NCI-H345 (cell line): ENCODE measurements at places on chromosomes 3 and 15.
A peak's percentile ranks its signal among the peaks of the same experiment; 100 is the strongest.

- no peak for DNase-seq
Observed at GRCh38 chr15:100528833-100529428, at the start of gene CERS3. Gene CERS3, minus strand, starts transcription at chr15:100528950. Its CDS starts 27,101 bp downstream, at chr15:100501849.

- no peak for DNase-seq
Observed at GRCh38 chr3:27194861-27195483, 174.2 kb downstream of the NEK10 start.

DNA sequence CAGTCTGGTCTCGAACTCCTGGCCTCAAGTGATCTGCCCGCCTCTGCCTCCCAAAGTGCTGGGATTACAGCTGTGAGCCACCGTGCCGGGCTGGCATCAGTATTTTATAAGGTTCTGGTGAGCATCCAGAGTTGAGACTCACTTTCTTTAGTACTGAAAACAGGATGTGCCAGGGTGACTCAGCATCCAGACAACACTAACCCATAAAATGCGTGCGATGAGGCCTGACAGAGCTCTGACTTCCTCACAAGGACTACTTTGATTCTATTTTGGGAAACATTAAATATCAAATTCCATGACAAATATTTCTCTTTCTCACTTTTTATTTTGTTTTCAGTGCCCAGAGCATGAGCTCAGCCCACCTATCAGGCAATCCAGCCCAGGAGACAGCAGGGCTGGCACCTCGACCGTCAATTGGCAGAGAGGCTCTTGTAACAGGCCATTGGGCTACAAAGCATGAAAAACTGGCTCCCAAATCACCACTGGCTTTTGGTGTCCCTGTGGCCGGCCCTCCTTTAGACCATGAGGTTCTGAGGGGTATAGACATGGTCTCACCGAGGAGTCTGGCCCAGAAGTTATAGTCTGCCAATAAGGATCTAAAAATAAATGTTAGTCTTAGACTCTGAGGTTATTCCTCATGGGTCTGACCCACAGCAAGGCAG lies 75.0 kb downstream of the FEM1B start:
- DNase-seq, result peak; percentile 4

GRCh38 chr3:46184469-46184868 lies 23.6 kb downstream of the CCR1 start:
- no peak for DNase-seq

DNA sequence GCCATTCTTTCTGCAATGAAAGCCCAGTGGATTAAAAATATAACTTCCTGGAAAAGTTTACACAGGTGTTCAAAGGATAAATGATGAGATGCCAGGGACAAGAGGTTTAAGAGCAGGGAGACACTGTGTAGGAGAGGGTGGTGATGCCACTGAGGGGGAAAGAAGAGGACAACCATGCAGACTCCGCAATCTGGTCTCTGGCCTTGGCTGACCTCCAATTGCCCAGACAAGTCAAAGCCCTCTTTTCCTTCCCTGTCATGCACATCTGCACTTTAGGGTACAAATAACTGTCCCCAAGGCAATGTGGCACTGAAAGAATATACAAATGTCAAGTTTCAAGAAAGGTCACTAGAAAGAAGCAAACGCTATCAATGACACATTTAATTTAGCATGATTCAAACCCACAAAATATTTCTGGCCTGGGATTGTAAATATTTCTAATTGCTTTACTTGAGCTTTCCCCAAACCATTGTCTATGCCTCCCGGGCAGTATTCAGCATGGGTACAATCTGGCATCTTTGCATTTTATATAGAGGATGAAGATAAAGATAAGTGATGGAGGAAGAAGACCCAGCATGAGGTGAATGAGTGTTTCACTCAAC lies 319.4 kb downstream of the PLCL2 start:
- no peak for DNase-seq

GRCh38 chr15:68126396-68126795 lies 72.3 kb downstream of the PIAS1 start:
- DNase-seq, result no peak

DNA sequence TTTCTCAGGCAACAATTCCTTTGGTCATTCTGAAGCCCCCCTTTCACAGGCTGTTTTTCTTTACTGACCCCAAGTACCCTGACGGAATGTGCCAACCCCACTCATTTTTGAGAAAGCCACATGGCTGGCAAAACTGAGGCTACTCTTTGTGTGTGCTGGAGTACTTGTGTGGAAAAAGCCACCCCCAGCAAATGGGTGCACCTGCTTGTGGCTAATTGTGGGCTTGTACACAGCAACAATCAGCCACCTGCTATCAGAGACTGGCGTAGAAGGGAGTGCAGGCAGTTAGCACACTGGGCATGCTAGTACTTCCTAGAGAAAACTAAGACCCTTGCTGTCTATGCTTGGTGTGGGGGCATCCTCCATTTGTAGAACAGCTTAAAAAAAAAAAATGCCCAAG lies 110.1 kb upstream of the LMOD3 start:
- no peak for DNase-seq

DNA sequence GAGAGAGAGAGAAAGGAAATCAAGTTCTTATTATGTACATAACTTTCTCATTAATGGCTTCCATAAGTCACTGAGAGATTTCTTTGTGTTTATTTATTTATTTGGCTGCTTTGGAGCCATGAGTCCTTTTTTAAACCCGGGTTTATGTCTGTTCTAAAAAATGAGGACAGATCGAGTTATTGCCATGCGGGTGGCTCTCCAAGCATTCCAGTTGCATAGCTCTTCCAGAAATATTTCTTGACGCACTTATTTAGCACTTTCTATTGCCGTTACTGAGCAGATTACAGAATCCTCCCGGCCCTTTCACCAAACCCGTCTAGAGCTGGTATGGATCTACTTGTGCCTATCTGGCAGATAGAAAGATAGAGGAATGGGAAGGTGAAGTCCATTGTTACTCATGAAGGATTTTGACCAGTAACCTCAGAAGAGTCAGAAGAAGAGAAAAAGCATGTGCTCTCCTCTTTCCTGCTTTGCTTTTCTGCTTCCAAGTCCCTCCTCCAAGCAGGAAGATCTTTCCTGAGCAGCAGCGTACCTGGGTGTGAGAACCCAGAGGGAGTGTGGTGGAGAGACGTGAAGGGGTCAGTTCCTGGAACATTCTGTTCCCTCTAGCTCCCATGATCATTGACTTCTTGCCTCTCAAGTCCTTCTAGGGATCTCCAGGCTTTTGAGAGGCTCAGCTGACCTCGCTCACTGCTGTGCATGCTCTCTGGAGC lies 112.8 kb downstream of the LPP start:
- DNase-seq, result no peak

DNA sequence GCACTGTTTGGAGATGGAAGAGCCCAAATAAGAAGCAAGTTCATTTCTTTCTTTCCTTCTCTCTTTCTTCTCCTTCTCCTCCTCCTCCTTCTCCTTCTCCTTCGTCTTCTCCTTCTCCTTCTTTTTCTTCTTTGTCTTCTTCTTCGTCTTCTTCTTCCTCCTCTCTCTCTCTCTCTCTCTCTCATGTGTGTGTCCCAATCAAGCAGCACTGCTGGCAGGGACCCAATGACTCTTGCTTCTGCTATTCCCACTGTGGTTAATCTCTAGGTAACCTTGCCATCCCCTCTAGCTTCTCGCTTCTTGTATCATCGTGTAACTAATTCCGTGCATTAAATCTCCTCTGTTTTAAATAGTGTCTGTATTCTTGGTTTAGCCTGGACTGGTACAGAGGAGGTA lies 26.1 kb upstream of the ZNF280D start:
- no peak for DNase-seq

DNA sequence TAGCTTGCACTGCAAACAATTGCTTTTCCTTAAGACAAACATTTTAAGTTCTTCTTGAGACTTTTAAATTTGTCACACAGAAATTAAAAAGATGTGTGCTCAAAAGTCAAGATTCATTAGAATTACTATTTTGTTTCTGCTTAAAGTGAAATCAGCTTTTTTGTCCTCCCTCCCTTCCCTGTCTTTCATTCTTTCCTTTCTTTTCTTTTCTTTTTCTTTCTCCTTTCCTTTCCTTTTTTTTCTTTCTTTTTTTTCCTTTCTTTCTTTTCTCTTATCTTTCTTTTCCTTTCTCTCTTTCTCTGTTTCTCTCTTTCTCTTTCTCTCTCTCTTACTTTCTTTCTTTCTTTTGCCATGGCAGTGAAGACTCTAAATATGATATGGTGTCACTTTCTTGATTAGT lies 37.8 kb downstream of the FBXL2 start:
- DNase-seq, result no peak

DNA sequence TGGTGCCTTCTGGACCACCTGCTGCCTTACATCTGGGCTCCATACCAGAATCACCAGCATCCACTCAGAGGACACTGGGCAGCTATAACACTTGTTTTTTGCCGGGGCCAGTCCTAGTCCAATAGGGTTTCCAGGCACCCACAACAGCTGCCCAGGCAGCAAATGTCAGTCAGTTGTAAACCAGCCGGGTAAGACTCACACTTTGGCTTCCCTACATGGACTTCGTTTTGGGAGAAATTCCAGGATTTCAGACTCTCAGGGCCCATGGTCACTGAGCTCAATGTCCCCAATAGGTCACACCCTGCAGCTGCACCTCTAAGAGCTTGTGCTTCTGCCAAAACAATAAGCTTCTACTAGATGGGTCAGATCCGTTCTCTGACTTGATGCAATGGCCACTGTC lies 83.8 kb downstream of the FAM174B start:
- DNase-seq, result no peak

DNA sequence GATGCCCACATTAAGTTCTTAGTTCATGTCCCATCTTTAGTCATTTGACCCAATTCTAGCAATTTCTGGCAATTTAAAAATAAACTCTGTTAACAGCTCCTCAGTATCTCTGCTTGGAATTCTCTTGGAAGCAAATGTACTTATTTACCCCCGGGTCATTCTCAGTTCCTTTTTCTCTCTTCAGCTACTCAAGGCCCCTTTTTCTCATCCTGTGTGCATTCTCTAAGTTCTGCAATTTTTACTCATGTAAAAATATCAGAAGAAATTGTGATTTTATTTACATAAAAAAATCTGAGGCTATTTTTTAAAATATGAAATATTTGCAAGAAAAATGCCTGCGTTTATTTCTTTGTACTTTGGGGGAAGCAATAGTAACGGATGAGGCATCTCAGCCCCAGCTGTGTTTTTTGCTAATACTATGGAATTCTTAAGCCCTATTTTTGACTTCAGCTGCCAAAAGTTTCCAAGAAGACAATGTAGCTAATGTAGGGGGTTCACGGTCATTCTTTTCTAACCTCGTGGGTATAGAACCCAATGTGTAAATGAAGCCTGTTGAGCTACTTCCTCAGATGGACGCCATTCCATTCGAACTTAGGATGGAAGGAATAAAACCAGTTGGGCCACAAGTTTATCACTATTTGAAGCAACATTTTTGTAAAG lies 20.0 kb downstream of the CERS3 start:
- no peak for DNase-seq

DNA sequence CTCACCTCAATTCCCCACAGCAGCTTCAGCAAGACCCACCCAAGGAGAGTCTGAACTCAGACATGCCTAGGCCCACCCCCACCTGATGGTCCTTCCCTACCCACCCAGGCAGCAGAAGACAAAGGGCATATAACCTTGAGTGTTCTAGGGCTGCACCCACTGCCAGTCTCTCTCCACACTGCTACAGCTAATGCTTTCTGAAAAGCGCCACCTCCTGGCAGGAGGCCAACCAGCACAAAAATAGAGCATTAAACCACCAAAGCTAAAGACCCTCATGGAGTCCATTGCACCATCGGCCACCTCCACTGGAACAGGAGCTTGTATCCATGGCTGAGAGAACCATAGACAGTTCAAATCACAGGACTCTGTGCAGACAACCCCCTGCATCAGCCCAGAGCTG lies 11.3 kb upstream of the RPL39L start:
- DNase-seq, result no peak

- no peak for DNase-seq
Observed at GRCh38 chr3:37228749-37229148, 54.4 kb upstream of the LRRFIP2 start.

- no peak for DNase-seq
Observed at GRCh38 chr15:73687351-73687750, 3.2 kb downstream of the CD276 start.

GRCh38 chr3:100024520-100025303 lies 89.6 kb downstream of the FILIP1L start:
- no peak for DNase-seq

- no peak for DNase-seq
Observed at GRCh38 chr15:80730926-80731325, 35.8 kb downstream of the ABHD17C start.

- DNase-seq, result peak; percentile 13
Observed at GRCh38 chr15:61621146-61621545, 392.0 kb upstream of the RORA start.

GRCh38 chr15:34725556-34725955 lies 29.2 kb downstream of the GJD2 start:
- DNase-seq, result no peak

GRCh38 chr3:80263260-80263659 lies 495.5 kb upstream of the ROBO1 start:
- DNase-seq, result no peak

DNA sequence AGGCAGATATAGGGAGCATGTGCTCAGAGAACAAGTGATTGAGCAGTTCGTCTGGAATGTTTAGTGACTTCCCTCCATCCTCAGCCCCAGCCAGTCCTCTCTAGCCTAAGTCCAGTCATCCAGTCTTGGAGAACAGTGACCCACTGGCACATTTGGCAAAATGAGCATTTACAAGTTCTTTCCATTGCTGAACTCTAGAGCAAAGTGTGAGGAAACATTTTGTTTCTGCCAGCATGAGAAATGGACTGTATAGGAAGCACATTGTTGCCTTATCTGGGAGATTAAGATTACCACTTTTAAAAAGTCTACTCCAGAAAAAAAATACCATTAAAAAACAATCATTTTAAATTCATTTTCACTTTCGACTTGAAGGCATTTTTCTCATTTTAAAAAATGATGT lies 353.6 kb downstream of the SHQ1 start:
- no peak for DNase-seq

- no peak for DNase-seq
Observed at GRCh38 chr3:67602816-67603215, 51.6 kb downstream of the SUCLG2 start.

DNA sequence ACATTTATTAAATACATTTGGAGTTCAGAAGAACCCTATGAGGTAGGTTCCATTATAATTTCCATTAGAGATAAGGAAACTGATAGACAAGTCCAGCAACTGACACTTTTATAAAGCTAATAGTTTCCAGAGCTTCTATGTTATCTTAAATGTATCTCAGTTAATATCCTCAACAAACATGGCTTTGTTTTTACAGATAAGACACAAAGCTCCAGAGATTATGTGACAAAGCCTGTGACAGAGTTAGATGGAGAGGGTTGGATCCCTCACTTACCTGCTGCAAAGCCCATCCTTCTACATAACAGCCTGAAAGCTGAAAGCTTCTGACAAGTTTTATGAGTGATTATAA lies 473 bp upstream of the COMMD2 start:
- no peak for DNase-seq

GRCh38 chr3:93907132-93907531 lies 66.6 kb downstream of the PROS1 start:
- no peak for DNase-seq

DNA sequence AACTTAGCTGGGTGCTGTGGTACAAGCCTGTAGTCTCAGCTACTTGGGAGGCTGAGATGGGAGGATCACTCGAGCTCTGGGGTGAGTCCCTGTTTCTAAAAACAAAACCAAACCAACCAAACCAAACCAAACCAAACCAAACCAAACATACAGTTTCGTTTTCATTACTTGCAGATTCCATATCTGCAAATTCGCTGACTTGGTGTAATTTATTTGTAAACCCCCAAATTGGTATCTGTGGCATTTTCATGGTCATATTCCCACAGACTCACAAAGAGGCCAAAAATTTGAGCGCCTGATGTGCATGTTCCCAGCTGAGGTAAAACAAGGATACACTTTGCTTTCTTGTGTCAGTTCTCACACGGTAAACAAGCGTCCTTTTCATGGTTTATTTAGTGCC lies 1138.3 kb downstream of the ROBO1 start:
- no peak for DNase-seq

GRCh38 chr15:66089049-66089448 lies 164.5 kb downstream of the MEGF11 start:
- no peak for DNase-seq
